CD4-positive, alpha-beta memory T cell (primary cell): ENCODE measurements at places on chromosomes 11 and 22. TPM values are rescaled to one million over a fixed set of nuclear protein-coding genes. Genes with fewer than 3 reads are reported as not detected.

GRCh38 chr11:111605681-111606080 lies 3.4 kb downstream of the SIK2 start:
- H3K27ac ChIP-seq, result no peak overlapping the region
- no peak for DNase-seq
- peaks cover 24% of the 10 kb centered on the region for H3K4me1 ChIP-seq
- H3K27me3 ChIP-seq, result no peaks in the 10 kb centered on the region

ADSL gene
- 81.1 TPM for total RNA-seq

DNA sequence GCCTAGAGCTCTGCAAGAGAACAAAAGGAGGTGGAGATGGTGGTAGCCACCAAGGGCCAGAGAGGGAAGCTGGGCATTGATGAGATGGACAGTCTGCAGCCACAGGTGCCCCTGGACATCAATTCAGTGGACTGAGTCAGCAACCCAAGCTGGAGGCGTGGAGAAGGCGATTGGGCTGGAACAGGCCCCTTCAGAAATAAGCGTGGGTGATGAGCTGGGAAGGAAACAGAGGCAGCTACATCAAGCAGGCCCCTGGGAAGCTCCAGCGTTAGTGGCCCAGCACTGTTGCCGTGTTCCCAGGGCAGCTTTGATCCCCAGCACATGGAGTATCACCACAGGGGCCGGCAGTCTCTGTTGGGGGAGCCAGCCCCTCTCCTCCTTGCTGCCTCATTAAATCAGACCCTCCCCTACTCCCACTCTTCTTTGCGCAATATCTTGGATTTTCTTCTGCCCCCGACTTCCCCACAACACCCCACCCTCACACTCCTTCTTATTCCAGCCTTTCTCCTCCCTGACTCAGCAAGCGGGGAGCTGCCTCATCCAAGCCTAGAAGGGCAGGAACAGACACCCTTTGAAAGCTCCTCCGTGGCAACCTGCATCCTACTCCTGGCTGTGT lies 31.7 kb upstream of the OAF start:
- H3K4me3 ChIP-seq, result no peak overlapping the region
- no peak for DNase-seq
- no peak overlapping the region for H3K27ac ChIP-seq
- H3K27me3 ChIP-seq, result no peaks in the 10 kb centered on the region
- no peaks in the 10 kb centered on the region for H3K36me3 ChIP-seq

ST14 gene
- 0.72 TPM for total RNA-seq

GRCh38 chr11:1917523-1918435 lies 1.7 kb upstream of the TNNT3 start:
- no peak overlapping the region for H3K4me3 ChIP-seq
- no peaks in the 10 kb centered on the region for H3K4me1 ChIP-seq
- DNase-seq, result no peak
- no peak overlapping the region for H3K27ac ChIP-seq
- no peaks in the 10 kb centered on the region for H3K36me3 ChIP-seq

DNA sequence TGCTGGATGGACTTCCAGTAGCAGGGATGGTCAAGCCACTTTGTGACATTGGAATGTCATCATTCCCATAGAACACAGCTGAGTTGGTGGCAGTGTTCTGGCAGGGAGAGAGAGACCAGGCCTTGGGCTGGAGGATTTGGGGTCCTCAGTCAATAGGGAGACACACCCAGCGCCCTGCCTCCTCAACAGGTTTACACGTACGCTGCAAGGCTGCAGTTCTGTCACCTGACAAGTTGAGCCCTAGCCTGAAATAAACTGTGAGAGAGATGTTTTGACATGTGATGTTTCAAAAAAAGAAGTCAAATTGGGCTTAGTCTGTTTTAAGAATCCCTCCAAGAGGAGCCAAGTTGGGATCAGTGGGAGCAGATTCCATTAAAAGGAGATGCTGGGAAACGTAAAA lies 42.9 kb upstream of the CRYBB3 start:
- H3K4me3 ChIP-seq, result no peak overlapping the region
- H3K4me1 ChIP-seq, result no peaks in the 10 kb centered on the region
- H3K27ac ChIP-seq, result no peak overlapping the region
- DNase-seq, result no peak
- H3K36me3 ChIP-seq, result no peaks in the 10 kb centered on the region
